ENCODE measurements at places on chromosomes 7 and 10.

GRCh38 chr7:46257761-46258448 is 336.8 kb upstream of the IGFBP3 start:
- DNase-seq = peak; percentile 98

DNA sequence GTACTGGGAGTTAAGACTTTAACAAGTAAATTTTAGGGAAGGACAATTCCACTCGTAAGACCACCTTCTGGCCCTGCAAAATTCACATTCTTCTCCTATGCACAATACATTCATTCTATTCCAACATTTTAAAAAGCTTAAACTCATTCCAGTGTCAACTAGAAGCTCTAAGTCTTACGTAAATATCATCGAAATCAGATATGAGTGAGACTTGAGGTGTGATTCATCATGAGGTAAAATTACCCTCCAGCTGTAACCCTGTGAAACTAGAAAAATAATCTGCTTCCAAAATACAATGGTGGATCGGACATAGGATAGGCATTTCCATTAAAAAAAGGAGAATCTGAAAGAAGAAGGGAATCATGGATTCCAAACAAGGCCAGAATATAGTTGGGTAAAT is 370.3 kb downstream of the CDC14C start:
- no peak for DNase-seq

- DNase-seq = peak; percentile 2
These were observed 184.4 kb downstream of the MACC1 start for GRCh38 chr7:20032741-20033140.

GRCh38 chr10:130992802-130993523 is 318.6 kb downstream of the TCERG1L start:
- no peak for DNase-seq

- no peak for DNase-seq
These were observed 1.1 kb downstream of the UFSP1 start for GRCh38 chr7:100888291-100888987.

- no peak for DNase-seq
These were observed 49.8 kb downstream of the PLCE1 start for GRCh38 chr10:94043431-94043990.

GRCh38 chr7:4247106-4247876 is 434.8 kb upstream of the FOXK1 start:
- DNase-seq = no peak

DNA sequence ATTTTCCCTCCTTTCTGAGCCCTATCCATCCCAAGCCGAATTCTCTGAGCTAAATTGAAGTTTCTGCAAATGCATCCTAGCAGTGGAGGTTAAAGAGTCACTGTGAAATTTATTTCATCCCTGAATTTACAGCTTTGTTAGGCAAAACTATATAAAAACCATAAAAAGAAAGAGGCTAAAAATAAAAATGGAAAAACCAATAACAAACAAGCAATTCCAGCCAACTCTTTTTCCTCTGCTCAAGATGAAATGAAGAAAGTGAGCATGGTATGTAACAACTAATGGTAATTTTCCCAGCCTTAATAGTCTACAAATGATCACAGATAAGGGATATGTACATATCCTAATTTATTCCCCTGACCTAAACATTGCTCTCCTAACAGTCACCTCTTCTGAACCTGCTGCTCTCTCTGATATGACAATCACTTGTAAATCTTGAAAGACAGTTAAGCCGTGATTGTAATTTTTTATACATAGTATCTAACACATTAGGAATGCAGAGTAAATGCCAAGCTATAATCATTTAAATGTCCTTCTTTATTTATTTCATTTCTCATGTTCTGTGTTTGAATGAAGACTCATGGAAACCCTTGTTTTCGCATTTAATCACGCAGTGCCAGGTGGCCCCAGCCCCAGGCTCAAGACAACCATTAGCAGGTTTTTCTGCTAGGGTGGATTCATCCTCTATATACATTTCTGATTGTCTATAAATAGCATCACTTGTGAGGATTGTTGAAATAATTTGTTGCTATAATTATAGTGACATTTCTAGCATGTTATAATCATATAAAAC is 48.6 kb upstream of the NRP1 start:
- DNase-seq = no peak

DNA sequence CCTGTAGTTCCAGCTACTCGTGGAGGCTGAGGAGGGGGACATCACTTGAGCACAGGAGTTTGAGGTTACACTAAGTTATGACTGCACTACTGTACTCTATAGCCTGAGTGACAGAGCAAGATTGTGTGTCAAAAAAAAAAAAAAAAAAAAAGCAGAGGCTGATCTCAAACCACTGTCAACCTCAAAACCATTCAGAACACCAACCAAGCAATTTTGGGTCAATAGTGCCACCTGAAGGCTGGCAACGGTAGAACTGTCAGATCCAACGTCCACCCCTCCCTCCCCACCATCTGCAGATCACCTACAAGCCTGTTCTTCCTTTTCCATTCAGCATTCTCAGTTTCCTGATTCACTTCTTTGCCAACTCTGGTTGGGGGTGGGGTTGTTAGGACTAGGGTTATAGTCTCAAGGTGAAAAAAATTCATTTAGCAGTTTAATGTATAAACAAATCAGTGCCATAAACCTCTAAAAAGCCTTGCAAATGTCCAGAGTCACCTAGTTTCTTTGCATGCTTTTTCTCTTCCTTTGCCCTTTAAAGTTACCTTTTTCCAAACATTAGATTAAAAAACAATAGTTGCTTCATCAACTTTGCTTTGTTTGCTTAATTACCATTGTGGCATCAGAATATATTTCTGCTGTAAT is 2.6 kb downstream of the MRPS33 start:
- DNase-seq = peak; percentile 64

GRCh38 chr7:45075871-45076796 is 12.6 kb downstream of the NACAD start:
- DNase-seq = no peak

DNA sequence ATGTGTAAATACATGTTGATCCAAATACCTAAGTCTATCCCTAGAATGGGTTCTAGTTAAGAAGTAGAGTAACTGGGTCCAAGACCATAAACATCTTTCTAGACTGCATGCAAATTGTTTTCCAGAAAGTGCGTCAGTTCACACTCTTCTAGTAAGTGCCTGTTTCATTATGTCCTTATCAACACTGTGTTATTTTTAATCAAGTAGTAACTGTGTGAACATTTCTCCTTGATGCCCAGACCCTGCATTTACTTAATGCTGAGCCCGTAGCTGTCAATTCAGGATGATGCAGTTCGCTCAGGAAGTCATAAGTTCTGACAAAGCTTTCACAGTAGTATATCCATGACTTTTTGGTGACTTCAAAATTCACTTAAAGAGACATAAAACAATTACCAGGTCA is 374.8 kb downstream of the OTUD1 start:
- no peak for DNase-seq

DNA sequence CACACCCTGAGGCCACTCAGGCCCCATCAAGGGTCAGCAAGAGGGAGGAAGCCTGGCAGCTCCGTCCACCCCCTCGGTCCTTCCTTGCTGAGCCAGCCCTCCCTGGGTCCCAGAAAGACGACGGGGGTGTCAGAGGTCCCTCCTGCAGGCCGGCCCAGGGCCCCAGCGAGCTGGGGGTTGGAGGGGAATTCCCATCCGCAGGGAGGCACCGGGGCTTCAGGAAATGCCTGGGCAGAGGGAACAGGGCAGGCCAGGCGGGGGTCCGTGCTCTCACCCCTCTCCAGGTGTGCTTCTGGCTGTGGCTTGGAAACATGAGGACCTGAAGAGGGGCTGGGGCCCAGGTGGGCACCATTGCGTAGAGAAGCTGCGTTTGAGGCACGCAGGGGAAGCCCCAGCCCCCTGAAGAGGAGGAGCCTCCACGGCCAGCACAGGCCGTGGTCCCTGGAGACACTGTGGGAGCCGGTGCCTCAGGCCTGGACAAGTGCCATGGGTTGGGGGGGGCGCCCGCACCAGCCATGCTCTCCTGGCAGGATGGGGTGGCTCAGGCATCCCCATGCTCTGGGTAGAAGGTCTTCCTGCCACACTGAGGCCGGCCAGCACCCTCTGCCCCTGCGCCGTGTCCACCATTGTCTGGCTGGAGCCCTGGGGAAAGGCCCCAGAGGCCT is 66.7 kb downstream of the PDGFA start:
- no peak for DNase-seq

DNA sequence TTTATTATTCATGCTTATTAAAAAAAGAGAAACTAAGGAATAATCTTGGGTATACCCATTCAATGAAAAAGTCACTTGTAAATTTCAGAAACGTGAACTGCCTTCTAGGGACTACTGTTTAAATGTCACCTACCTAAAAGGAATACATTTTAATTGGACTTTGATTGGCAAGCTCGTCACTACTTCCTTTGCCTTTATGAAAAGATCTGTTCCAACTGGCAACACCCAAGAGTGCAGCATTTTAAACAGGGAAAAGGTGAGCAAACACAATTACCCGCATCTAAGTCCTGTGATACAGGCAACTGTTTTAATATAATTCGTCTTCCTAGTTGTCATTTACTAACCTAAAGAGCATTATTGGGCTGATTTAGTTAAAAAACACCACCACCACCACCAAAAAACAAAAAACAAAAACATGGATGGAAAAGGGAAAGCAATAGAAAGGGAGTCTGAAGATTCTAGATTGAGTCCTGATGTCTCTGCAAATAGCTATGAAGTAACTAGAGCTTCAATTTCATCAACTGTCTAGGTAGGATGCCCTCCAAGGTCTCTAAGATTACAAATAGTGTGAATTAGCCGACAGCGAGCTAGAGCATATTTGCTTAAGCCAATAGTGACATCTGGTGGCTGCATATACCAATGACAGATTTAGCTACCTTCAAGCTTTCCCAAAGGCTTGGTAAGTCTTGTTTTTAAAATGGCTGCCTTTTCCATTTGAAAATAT is 33.8 kb upstream of the ICA1 start:
- peak; percentile 83 for DNase-seq

- DNase-seq = peak; percentile 5
These were observed 33.5 kb upstream of the CCDC7 start for GRCh38 chr10:32412499-32412853.

DNA sequence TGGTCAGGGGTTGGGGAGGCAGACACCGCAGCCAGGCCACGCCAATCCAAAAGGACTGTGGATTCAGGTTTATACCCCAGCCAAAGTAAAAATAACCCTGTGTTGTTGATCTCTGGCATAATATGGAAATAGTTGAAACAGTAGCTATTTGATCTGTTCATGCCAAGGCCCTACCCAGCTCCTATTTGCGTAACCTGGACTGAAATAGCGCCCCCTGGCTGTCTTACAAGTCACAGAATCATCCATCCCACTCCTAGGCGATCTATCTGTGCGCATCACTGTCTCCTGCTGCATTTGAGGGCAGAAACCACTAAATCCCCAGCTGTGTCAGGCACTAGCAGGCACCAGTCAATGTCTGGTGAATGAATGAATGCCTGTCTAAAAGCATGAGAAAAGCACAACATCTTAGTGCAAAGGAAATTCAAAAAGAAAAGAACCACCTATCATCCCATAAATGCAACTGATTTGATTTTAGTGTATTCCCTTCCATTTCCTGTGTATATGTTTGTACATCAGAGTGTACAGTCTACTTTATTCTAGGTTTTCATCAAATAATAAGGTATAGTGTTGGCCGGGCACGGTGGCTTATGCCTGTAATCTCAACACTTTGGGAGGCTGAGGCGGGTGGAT is 160.0 kb downstream of the SLIT1 start:
- peak; percentile 47 for DNase-seq

- DNase-seq = no peak
These were observed 117.2 kb downstream of the CDH23 start for GRCh38 chr10:71513936-71514335.

- no peak for DNase-seq
These were observed 196.1 kb downstream of the MACC1 start for GRCh38 chr7:20021066-20021465.

DNA sequence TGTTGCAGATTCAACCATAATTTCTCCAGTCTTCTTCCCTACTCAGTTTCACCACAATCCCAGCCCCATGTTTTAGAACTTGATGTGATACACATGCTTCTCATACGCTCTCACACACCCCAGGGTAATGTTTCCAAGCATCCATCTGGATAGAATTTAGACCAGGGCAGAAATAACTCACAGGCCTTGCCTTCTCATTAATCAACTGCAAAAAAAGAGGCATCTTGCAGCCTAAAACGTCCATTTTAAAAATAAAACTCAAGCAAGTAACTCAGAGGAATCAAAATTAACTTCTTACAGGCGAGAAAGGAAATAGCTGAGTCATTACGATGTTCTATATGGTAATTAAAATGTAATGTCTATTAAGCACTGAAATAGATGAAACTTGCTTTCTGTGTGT is 127.2 kb upstream of the RSU1 start:
- DNase-seq = peak; percentile 52

DNA sequence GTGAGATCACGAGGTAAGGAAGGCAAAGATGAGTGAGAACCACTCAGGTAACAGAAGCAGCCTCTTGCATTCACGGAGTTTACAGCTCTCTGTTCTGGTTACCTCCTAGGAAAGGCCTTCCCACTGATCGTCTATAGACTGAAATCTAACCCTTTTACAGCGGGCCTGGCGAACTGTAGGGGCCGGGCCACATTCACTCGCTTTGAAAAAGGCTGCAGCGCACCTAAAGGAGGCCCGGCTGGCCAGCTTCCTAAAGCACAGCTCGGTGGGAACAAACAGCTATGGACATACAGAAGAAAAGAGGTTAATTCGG is 565 bp downstream of the ATP5MK start:
- DNase-seq = peak; percentile 37

DNA sequence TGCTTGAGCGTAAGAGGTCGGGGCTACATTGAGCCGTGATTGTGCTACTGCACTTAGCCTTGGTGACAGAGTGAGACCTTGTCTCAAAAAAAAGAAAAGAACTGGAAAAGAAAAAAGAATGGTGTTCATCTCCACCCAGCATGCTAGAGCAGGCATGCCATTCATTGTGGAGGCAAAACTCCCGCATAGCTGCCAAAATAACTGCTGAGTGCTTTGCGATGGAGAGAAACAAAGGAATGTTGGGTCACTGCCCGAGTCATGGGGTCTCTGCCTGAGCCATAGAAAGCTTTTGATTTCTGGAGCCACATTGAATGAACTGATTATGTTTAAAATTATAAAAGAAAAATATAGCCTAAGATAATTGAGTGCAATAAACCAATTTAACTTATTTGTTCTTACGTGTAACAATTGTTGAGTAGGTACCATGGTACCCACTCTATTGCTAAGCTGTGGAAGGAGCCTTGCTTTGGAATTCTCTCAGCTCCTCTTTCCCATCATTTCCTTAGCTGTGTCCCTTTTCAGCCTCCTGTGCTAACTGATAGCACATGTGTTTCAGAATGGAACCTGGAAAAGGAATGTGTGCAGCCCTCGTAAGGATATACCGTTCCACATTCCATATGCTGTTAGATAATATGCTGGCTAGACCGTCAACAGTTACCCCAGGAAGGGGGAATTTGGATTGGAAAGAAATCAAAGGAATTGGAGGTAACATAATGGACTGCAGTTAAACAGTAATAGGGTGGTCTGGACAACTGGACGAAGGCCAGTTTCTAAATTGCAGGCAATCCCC is 99.0 kb downstream of the KIAA1217 start:
- DNase-seq = no peak

- DNase-seq = no peak
These were observed 36.5 kb downstream of the FHIP2A start for GRCh38 chr10:114857922-114858629.

DNA sequence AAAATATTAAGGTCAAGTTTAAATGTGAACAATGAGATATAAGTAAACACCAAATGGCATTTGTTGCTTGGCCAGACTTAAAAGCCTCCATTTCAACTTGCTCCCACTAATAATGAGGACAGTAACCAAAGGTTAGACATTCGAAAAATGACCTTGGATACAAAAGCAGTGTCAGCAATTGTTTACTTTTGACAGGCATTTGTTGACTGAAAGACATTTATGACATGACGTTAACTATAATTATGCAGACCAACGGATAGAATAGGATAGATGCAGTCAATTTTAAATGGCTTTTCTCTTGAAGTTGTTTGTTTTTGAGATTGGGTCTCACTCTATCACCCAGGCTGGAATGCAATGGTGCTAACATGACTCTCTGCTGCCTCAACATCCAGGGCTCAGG is 6.3 kb upstream of the WNT16 start:
- DNase-seq = no peak
